ENCODE measurements at places on chromosomes 13 and 19.
A peak's percentile ranks its signal among the peaks of the same experiment; 100 is the strongest.

DNA sequence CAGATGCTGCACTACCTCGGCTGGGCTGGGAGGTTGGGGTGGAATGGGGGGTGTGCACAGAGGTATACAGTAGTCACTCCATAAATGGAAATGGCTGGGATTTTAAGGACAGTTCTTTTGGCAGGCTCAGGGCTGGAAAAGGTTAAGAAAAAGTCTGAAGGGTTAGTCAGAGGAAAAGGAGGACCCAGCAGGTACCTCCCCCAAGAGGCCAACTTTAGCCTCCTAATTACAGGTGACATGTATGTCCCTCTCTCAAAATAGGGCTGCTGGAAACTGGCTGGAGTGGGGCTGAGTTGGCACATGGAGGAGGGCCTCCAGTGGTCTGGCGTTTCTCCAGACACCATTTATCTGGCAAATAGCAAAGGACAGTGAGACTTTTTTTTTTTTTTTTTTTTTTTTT lies 994 bp downstream of the CCDC194 start:
- DNase-seq: no peak

GRCh38 chr19:57099199-57099661 lies 20.6 kb upstream of the USP29 start:
- no peak for DNase-seq

- DNase-seq: peak; percentile 83
Observed at GRCh38 chr19:42246143-42246921, 3.9 kb upstream of the GSK3A start.

DNA sequence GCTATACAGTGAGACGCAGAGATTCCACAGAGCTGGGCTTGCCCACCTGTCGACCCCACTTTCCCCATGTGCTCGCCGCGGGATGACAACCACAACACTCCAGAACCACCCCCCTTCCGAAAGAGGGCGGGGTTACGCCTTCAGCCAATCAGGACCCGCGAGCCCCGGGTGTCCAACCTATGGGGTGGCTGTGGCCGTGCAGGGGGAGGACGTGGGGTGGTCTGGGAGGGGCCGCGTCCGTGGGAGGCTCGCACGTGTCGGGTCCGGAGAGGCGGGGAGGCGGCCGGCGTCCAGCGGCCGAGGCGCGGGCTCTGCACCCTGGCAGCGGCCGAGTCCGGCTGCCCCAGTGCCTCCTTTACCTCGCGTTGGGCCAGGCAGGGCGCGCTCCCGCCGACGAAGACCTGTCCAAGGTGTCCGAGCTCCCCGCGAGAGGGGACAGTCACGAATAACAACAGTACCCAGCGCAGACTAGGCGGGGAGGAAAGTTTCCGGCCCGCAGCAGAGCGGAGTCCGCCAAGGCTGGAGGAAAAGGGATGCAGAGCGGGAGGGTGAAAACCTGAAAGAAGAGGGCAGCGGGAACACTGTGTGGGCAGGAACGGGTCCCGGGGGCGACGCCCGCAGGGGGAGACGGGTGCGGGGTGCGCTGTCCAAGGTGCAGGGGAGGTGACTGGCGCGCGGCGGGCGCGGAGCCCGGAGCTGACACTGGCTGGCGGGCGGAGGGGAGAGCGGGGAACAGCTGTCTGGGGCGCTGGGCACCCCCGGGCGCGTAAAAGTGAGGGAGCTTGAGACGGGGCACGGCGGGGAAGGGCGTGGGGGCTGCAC lies 911 bp downstream of the ENOX1 start:
- DNase-seq: peak; percentile 68

DNA sequence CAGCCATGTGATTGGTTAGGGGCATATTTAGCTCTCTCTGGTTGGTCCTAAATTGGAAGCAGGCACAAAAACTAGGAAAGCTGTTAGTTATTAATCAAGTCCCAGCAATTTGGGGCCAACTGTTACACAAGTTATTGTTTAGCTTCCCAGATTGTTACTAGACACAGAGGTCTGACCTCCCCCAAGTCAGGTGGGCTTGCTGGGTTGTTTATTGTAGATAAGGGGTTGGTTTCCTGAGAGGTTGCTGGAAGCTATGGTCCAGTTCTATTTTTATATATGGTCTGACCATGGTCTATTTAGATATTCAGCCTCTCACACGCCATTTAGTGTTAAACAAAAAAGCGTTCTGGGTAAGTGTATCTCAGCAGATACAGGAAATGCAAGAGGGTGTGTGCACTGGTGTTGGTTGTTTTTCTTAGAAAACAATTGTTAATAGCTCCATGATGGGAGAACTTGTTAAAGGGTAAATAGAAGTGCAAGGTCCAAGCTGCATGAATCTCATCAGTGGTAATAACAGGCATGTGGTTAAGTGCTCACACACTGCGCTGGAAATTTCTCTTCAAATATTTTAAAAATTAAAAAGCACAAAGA lies 150.0 kb downstream of the RAP2A start:
- DNase-seq: no peak

- DNase-seq: no peak
Observed at GRCh38 chr13:41220401-41220800, 26.0 kb upstream of the KBTBD7 start.

DNA sequence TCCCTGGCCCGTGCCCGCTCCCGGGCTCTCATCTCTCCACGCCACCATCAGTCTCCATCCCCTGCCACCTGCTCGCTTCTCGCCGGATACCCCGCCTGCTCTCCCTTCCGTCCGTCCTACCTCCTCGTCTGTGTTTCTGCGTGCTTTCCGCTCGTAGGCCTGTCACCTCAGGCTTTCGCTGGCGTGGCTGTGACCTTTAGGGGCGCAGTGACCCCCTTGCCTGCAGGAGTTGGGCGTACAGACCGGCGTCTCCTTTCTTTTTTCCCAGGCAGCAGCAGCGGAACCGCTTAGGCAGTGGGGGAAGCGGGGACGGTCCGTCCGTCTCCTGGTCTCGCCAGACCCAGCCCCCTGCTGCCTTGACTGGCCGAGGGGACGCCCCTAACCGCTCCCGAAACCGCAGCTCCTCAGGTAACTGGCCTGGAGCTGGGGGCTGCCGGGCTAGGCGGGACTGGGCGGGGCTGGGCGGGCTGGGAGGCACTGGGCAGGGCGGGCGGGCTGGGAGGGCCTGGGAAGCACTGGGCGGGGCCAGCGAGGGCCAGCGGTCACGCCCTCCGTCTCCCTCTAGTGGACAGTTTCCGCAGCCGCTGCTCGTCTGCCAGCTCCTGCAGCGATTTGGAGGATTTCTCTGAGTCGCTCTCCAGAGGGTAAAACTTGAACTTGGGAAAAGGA lies 6.3 kb downstream of the PGLYRP1 start:
- DNase-seq: peak; percentile 71

DNA sequence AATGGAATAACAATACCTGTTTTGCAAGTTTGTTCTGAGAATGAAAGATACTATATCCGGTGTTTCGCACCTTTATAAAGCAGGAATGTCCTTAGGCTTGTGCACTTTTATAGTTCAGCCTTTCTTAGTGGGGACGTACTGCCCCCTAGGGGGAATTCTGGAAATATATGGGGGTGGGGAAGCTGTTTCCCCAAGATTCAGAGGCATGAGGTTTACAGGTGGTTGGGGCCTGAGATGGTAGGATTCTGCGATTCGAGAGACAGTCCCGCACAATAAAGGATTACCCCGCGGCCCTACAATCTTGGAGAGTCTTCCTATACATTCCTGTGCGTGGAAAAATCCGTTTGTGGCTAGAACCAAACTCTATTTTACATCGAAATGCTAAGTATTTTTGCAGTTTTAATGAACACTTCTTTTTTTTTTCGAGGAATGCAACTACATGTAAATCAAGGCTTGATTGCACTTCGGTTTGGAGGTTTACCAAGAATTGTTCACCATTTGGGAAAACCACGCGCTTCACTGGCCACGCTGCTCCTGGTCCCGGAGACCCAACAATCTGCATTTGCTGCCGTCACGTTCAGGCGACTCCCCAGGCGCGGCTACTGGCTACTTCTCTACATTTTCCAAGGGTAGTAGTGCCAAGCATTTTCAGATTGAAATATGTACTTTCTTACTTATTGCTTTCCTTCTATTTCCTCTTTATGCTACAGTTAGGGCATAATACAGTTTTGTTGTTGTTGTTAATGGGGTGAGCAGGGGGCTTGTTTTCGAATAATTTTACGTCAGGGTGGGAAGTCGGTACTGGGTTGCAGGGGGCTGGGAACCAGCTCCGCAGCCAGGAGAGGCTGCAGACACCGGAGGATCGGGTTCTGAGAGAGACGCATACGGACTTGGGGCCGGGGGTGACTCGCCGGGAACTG lies 830 bp downstream of the NEK5 start:
- DNase-seq: peak; percentile 75

GRCh38 chr19:42132851-42133528 lies 744 bp upstream of the POU2F2 start:
- DNase-seq: peak; percentile 40

DNA sequence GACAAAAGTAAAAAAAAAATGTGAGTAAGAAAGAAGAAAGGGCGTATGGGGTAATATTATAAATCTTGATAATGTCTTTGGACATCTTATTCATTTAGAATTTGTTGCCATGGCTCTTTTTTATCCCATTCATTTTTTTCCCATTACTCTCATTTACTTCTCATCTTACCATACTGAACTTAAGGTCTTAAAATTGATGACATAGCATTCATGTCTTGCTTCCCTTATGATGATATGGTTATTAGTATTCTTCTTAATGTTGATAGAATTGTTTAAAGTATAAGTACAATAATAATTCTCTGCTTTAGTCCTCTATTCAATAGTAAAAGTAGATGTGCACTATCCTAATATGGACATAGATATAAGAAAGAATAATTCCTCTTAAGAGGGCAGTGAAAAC lies 204.1 kb upstream of the KLF12 start:
- DNase-seq: no peak

DNA sequence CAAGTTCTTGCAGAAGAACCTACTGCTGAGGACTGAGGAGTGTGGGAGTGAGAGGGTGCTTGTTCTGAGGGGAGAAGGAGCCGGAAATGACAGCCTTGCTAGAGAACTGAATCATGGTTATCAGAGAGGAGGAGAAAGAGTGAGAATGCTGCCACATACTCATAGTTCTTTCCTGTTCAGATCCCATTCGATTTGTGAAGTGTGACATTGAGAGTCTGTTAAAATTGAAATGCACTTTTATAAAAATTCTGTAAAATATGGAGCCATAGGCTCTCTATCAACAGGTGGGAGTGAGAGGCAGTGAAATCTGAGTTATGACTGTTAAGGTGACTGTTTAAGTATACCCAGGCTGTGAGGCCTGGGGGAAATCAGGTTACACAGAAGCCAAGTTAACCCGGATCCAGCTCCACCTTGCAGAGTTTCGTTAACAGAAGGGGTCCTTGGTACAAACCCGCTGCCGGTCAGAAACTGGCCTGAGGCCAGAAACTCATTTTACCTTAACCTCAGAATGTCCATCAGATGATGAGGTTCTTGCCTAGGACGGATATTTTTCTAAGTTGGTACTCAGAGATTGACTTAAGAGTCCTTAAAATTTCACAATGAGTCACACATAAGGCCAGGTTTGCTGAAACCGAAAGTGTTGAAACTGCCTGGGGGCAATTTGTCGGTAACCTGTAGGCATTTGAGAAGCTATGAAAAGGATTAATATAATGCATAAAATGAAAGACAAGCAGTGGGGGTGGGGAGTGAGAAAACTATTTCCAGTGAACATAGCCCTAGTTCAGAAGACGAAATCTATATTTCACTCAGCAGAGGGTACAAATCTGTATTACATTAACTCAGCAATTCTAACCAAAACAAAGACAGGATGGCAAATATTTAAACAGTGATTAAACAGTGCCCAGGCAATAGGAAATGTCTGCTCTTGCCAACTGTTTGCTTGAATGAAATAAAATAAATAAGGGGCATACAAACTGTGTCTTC lies 350.5 kb downstream of the KCNRG start:
- no peak for DNase-seq

DNA sequence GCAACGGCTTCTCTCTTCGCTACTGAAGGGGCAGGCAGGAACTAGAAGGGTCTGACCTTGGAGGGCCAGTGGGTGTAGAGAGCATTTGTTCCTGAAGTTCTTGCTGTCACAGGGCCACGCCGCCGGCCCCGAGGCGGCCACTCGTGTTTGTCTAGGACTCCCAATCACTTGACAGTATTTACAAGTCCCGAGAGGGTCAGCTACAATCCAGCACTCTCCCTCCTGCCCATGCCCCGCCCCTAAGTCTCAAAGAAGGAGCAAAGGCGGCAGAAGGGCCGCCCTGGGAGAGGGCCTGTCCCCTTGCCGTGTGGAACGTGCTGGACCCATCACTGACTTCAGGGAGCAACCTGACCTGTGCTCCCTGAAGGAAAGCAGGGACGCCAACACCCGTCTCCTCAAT lies 118.5 kb downstream of the STK24 start:
- no peak for DNase-seq

All from astrocyte of the spinal cord (primary cell).